ENCODE measurements at places on chromosomes 7 and 10.

- no peak for DNase-seq
Measured at GRCh38 chr10:75356484-75356883, 45.1 kb downstream of the ZNF503 start.

DNA sequence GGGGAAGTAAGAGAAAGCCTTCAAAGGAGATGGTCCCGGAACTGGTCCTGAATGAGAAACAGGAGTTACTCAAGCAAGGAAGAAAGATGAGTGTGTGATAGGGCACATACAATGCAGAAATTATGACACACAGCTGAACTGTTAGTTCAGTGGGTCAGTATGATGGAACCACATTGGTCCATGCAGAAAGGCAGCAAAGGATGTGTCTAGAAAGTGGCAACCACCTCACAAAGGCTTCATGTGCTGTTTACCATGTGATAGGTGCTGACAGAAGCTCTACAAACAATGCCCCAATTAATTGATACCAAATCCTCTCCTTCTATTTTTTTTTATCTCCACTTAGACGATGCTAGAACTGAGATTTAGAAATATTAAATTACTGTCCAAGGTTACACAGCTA, 258.3 kb downstream of the RELN start:
- DNase-seq, result no peak

DNA sequence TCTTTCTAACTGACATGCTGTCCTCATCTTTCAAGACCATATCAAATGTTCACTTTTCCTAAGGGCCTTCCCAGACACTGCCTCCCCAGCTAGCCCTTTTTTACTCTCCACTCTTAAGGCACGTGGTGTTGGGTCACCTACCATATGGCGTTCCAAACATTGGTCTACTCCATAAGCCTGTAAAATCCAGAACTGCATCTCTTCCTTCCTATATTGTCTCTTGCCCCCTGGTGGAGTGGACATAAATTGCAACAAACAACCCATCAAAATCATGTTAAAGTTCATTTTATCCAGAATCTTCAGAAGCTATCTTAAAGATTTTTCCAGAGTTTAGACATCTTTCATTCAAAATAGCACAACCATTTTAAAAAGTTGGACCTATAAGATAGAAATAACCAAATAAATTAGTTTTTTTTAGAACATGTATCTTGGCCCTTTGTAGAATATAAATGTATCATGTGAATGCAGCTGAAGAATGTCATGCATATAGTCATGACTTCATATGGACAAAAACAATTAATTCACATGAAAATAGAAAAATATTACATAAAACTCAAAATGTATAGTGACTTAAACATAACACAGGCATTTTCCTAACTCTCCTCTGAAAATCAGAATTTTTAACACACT, 180.6 kb upstream of the CHRM2 start:
- peak; percentile 36 for DNase-seq

GRCh38 chr10:91875779-91876178, 33.5 kb downstream of the FGFBP3 start:
- DNase-seq, result no peak

DNA sequence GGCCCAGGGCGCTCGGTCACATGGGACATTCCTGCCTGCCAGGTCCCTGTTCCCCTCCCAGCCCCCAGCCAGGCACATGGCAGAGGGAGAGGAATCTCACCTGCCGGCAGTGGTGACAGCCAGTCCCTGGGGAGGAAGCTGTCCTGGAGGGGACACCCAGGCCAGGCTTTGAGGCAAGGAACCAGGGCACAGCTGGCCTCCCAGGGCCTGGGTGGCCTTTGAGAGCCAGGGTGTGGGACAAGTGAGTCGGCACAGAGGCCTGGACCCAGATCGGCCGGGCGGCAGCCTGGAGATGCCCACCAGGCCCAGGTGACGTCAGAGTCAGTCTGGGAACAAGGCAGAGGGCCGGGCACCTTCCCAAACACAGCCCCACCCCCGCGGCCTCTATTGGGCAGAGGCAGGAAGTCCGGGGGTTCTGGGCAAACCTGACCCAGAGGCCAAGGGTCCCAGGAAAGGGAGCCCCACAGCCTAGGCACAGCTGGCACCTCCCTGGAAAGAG, 65.0 kb upstream of the CFAP46 start:
- no peak for DNase-seq

- DNase-seq, result no peak
Measured at GRCh38 chr7:129713544-129713943, 102.0 kb downstream of the NRF1 start.

DNA sequence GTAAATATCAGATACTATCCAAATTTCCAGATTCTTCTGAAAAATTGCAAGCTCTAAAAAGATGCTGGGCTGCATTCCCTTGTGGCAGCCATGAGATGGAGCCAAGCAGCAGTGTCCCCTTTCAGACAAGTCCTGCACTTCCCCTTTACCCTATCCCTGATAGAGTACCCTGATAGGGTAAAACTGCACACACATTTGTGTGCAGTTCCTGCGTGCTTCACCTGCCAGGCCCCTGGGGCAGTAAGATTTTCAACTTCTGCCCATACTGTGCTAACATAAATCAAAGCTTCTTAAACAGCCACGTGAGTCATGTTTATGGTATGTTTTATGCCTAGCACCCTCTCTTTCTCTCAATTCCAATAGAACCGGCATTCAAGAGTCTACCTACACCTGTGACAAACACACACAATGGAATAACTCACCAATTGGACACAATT, 52.2 kb downstream of the IFIT5 start:
- DNase-seq, result peak; percentile 62

DNA sequence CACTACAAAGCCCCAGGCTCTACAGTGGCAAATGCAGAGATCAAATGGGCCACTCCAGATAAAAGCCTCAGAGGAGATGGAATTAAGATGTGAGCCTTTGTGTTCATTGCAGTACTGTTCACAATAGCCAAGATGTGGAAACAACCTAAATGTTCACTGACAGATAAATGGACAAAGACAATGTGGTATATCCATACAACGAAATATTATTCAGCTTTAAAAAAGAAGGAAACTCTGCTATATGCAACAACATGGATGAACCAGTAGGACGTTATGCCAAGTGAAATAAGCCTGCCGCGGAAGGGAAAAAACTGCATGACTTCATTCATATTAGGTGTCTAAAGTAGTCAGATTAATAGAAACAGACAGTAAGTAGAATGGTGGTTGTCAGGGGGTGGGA, 170.5 kb upstream of the TBX20 start:
- DNase-seq, result no peak

DNA sequence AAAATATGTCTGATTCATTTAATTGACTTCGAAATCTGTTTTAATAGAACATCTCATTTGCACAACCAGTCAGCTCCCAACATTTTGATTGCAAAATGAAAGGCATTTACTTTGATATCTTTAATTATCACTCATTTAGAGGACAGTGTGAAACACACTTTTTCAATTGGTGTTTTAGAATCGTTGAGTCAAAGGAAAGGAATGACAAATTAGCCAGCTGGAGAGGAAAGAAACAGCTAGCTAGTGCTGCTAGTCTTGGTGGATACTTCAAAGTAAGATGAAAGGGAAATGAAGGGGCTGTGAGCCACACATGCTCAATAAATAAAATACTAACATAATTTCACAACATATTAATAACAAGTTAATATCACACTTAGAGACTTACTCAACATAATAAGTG, 570.2 kb downstream of the PHTF2 start:
- peak; percentile 20 for DNase-seq

DNA sequence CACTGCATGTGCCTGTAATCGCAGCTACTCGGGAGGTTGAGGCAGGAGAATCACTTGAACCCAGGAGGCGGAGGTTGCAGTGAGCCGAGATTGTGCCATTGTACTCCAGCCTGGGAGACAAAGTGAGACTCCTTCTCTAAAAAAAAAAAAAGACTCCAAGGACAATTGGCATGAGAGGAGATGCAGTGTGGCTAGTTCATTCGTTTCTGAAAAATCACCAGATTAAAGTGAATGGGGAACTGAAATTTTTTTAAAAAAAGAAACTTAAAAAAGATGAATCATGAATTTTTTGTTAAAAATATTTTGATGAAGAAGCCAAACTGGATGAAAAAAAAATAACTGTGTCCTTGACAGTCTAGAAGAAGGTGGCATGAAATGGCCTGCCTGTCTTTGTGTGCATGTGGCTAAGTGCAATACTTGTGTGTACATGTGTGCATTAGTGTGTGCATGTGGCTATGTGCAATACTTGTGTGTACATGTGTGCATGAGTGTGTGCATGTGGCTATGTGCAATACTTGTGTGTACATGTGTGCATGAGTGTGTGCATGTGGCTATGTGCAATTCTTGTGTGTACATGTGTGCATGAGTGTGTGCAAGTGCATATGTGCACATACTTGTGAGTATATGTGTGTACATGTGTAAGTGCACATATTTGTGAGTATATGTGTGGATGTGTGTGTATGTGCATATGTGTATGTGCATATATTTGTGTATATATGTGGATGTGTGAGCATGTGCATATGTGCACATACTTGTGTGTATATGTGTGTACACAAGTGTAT, 391.7 kb upstream of the KLF6 start:
- DNase-seq, result no peak

All from HCEC 1CT (cell line).